Stimulated activated CD4-positive, alpha-beta T cell treated with anti-CD3 and anti-CD28 coated beads, Interleukin-1b, Interleukin-23, amount 100 ng/mL, for 1 hour (primary cell): ENCODE measurements at places on chromosomes 13 and 19.
A peak's percentile ranks its signal among the peaks of the same experiment; 100 is the strongest.

- no peak for DNase-seq
Measured at GRCh38 chr13:113547238-113547971, 37.1 kb upstream of the TFDP1 start.

GRCh38 chr19:17948514-17948900 is 15.7 kb downstream of the CCDC124 start:
- DNase-seq = no peak

DNA sequence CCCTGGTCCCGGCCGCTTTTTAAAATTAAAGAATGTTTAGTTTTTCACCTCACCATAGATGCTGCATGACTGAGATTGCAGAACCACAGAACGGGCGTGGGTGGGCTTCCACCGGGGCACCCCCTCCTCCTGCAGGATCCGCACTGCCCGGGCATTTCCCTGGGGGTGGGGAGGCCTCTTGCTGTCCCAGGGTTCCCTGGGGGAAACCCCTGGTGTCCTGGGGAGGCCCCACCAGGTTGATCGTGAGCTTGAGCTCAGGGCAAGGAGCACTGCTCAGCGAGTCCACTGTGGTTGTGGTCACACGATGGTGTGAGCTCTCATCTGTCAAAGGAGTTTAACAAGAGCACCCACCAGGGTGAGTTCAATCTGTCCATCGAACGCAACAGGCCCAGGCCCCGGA is 11.4 kb upstream of the TCF3 start:
- DNase-seq = no peak

DNA sequence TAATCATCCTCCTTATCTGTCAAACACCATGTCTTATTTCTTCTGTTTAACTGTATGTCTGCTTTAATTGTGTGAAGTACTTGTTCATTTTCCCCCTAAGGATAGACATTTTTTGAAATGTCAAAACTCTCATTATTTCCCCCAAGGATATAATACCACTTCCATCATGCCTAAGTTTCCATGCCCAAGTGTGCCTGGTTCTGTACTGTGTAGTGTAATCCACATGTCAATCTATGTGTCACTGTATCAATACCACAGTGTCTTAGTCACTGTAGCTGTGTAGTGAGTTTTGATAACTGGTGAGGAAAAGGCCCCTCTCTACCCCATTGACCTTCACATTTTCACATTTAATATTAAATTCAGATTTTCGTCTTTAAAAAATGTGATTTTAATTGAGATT is 1265.5 kb downstream of the PCDH9 start:
- no peak for DNase-seq

- no peak for DNase-seq
Measured at GRCh38 chr19:17194608-17195007, 20.5 kb upstream of the USE1 start.

GRCh38 chr19:43656436-43656835 is 13.5 kb downstream of the PLAUR start:
- DNase-seq = no peak

DNA sequence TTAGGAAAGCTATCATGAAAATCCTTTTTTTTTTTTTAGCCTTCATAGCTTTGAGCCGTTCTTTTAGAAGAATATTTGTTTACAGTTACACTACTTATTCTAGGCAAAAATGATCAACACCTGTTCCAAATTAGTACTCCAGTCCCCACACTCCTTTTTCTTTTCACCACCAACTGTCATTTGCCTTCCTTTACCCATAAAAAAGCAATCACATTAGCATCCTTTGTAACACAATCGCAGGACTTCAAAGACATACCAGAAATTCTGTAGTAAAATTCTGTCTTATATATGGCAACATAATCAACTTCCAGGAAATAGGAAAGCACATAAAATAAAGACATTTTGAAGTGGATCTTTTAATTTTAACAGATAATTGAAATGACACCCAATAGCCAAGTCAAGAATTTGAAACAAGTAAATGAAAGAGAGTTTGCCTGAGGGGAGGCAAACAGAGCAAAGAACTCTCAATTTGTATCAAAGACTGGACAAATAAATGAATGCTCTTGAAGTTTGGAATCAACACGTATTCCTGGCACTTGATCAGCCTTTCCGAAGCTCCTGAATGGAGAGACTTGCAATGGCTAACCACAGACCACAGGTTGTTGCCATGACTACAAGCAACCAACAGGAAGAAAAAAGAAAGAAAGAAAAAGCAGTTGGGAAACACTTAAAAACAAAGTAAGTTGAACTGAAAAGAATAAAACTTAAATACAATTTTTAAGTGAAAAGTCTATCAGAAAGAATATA is 206.8 kb downstream of the PCDH9 start:
- no peak for DNase-seq

DNA sequence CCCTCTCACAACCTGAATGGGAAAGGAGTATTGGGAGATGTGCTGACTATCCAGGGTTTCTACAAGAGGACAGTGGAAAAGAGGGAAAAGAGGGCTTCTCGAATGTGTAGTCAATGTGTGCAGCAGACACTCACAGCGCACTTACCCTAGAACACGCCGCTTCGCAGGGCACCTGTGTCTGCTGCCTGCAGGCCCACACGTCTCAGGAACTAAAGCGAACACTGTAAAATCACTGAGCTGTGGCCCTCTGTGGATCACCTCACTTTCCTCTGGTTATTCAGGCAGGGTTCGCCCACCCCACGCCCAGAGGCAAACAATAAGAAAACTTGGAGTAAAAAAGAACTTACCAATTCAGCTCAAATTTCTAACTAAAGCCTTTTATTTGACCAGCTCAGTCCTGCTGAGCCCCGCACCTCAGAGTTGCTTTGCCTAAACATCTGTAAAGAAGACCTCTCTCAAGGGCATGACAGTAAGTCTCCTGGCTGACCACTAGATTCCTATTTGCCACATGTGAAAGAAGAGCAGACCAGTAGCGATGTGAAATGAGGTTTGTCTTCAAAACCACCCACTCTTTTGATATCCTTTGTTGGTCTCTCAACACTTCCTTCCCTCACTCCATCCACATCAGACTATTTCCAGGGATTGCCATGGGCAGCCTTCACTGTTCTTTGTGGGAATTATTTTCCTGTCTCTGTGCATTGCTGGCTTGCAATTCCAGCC is 19.3 kb upstream of the DOCK9 start:
- DNase-seq = no peak

DNA sequence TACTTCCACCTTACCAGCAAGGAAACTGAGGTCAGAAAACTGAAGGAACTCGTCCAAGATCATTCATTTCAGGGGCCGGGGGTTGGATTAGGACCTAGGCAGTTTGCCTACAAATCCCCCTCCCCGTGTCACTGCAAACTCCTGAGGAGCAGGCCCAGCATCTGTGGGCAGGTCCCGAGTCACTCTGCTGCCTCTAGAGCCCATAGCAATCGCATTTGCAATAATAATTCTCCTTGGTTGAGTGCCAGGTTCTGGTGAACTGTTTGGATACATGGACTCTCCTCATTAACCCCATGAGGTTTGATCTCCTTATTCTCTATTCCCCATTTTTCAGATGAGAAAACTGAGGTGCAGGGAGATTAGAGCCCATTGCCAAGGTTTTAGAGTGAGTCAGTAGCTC is 903 bp downstream of the PIN1 start:
- DNase-seq = no peak

DNA sequence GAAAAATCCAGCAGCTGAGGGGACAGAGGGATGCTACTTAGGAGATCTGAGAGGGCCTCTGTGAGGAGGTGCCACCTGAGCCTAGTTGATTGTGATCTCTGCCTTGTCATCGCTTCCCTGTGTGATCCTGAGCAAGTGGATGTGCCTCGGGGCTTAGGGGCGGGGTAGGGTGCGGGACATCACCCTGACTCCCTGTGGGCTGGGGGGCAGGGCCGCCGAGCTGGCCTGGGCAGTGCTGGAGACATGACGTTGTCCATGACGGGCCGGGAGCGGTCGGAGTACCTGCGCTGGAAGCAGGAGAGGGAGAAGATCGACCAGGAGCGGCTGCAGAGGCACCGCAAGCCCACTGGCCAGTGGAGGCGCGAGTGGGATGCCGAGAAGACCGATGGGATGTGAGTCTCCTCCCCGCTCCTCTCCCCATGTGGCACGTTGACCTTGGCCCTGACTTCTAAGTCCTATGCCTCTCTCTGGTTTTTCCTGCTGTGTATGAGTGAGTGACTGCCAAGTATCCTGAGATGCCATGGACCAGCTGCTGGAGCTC is 8.2 kb upstream of the INAFM1 start:
- no peak for DNase-seq

GRCh38 chr19:35205733-35206323 is 22.7 kb downstream of the FAM187B start:
- no peak for DNase-seq

DNA sequence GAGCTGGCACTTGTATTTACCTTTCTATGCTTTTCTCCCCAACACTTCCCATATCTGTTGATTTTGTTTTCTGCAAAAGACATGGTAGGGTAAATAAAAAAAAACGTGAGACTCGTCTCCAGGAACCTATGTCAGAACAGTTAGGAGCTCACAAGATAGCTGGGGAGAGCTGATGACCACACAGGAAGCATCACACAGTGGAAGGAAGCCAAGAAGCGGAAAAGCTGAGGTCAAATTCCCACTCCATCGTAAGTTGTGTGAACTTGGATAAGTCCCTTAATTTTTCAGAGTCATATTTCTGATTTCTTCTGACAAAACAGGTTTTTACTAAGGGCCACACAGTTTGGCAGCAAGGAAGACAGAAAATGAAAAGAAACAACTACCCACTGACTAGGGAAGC is 199.6 kb downstream of the KLF5 start:
- no peak for DNase-seq

GRCh38 chr13:66076417-66076816 is 1153.7 kb downstream of the PCDH9 start:
- no peak for DNase-seq

- no peak for DNase-seq
Measured at GRCh38 chr19:29567366-29567915, 38.6 kb upstream of the POP4 start.

GRCh38 chr19:18023622-18024251 is 15.8 kb downstream of the ARRDC2 start:
- DNase-seq = no peak

GRCh38 chr13:31998131-31998530 is 33.4 kb upstream of the FRY start:
- no peak for DNase-seq

DNA sequence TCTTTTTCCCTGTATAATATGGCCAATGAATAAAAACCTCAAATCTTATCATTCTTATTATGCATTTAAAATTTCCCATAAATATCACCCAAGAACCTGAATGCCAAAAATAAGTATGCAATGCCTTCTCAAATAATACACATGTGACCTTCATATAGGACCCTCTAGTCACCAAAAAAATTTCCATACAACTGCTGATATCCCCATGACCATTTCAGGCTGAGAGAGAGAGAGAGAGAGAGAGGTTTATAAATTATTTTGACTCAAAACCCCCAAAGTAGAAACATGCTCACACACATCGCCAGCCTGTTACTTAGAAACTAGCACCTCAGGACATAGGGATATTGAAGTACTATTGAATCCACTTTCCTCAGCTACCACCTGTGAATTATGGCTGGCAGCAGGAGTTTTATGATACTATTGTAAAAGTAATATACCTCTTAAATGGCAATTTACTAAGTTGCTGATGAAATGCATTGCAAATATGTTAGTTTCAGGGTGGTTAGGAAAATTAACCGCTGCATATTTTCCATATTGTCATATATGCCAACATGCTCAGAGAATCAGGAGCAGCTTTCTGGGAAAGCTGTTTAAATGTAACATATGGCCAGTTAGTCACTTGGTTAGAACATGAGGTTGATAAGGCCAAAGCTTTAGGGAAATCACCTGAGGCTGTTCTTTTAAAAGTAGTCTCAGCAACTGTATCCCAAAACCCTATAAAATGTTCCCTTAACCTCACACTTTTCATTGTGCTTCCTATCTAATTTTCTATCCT is 230.8 kb downstream of the DCT start:
- DNase-seq = no peak

GRCh38 chr13:99322297-99323103 is 15.3 kb upstream of the GPR183 start:
- DNase-seq = no peak

- no peak for DNase-seq
Measured at GRCh38 chr13:31908696-31909411, 122.7 kb upstream of the FRY start.

GRCh38 chr19:10439588-10439987 is 19.2 kb downstream of the PDE4A start:
- no peak for DNase-seq

DNA sequence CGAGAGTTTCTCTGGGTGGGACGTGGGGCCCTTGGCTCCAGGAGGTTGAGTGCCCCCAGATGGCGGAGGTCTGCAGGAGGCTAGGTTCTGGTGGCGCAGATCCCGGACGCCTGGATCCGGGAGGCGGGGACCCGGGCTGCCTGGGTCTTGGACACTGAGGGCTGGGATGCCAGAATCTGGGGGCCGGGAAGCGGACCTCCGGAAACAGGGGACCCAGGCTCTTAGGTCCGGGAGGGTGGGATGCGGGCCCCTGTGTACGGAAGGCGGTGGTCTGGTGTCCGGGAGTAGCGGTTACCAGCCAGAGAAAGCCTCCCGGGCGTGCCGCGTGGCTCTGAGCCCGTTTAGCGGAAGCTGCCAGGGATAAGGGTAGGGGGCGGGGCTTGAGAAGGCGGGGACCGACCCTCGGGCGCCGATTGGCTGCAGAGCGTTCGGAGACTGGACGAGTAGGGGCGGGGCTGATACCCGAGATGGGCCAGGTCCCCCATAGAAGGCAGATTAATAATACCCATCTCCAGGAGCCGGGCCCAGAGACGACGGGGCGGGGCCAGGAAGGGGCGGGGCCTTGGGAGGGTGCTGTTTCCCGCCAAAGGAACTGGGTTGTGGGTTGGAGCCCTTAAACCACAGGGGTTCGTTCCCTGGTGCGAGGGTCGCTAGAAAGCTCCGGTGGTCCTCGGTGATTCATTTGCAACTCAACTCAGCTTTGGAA is at the start of gene SLC1A5:
TSS of gene SLC1A5 (minus strand) at position 333 of the 706 bp plus-strand sequence. CDS start 629 bp downstream, outside the sequence.
- peak; percentile 95 for DNase-seq

- no peak for DNase-seq
Measured at GRCh38 chr13:28573595-28574373, 78.9 kb upstream of the FLT1 start.

DNA sequence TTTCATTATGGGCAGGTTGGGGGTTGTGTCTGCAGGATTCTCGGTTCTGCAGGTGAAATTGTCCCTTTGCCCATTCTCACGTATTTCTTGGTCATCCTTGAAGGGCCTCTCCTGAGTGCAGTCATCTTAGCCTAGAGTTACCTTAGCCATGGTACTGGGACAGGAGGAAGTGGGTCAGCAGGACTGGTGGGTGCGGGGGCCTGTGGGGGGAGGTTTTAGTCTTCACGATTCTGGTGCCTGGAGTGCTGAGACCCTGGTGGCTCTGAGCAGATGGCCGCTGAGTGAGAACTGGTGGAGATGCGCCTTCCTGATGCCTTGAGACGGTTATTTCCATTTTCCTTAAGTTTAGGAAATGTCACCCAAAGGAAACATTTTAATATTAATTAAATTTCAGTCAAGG is 11.8 kb downstream of the COL4A2 start:
- no peak for DNase-seq

- DNase-seq = no peak
Measured at GRCh38 chr19:14337510-14337909, 43.7 kb upstream of the ADGRE5 start.

- no peak for DNase-seq
Measured at GRCh38 chr13:111850458-111850857, 216.5 kb upstream of the SOX1 start.
